NCI-H226 (cell line): ENCODE measurements at places on chromosomes 2 and 18.
A peak's percentile ranks its signal among the peaks of the same experiment; 100 is the strongest.

- DNase-seq = no peak
These were observed 472.8 kb upstream of the DDX18 start for GRCh38 chr2:117341690-117342089.

DNA sequence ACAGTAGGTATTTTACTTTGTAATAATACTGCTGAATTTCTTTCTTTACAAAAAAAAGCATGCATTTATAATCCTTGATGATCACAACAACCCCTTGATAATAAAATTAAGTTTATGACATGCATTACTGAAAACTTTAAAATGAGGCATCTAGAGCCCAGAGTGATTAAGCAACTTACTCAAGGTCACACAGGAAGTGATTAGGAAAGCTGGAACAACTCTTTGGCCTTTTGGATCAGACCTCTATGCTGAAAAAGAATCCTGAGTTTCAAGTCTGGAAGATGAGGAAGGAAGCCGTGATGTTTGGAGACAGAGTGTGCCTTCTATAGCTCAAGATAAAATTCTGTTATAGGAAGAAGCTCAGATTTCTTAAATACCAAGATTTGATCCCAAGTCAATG is 105.0 kb upstream of the ATP8B1 start:
- DNase-seq = no peak

DNA sequence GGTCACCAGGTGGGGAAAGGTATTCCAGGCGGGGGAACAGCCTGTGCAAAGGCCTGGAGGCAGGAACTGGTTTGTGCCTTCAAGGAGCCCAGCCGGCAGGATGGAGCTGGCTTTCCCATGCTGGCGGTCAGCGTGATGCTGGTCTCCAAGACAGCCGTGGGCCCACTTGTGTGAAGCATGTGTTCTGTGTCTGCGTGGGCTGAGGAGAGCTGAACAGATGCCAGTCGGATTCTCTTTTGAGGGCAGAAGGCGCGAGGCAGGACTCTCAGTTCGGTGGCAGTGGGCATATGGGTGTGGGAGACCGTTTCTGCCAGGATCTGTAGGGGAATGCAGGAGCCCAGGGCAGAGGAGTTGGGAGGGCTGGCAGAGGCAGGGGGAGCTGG is 191.6 kb downstream of the TWIST2 start:
- no peak for DNase-seq

GRCh38 chr2:175457895-175458448 is 276.5 kb upstream of the ATP5MC3 start:
- DNase-seq = no peak

- no peak for DNase-seq
These were observed 38.5 kb downstream of the MTERF4 start for GRCh38 chr2:241063587-241063986.

GRCh38 chr2:63425606-63426005 is 162.7 kb downstream of the WDPCP start:
- no peak for DNase-seq

DNA sequence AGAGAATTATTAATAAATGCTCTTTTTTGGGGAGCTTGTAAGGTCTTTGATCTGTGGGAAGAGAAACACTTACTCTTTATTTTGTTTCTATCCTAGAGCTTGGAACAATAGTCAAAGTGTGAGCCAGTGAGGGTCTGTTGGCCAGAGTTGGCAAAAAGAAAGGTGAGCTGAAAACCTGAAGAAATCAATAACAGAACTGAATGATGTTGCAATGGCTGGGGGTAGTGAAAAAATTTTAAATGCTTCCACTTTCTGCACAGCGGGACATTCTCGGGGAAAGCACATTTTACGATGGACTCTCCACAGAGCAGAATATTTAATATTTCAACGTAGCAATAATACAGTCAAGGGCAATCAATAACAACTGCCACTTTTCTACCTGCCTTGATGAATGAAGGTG is 78.9 kb downstream of the SKA1 start:
- DNase-seq = no peak

GRCh38 chr2:23132000-23132399 is 253.0 kb upstream of the KLHL29 start:
- no peak for DNase-seq

DNA sequence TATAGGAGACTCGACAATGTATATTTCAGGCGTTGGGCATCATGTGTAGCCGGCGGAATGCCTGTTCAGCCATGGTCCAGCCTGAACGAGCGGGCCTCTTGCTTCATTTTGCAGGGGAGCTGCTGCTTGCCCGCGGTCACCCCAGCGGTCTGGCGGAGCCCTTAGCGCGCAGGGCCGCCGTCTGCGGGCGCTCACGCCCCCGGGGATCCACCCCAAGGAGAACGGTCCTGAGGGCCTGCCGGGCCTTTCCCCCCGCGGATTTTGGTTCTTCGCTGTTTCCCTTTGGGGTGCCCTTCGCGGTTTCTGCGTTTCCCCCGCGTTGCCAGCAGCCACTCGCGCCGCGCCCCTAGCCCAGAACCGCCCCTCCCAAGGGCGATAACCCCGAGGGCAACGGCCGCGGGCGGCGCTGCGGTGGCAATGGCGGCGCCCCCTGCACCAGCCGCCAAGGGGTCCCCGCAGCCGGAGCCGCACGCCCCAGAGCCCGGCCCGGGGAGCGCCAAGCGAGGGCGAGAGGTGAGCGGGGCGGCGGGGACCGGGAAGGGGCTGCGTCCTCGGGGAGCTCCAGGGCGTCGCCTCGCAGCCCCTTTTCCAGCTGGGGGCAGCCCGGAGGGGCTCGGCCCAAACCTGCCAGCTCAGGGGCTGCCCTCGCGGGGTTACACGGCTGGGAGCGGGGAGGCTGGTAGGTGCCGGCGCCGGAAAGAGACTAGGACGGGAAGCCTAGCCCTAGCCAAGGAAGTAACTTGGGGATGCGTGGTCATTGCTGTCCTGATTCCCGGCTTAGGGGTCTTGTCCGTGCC is at the start of gene MFSD2B:
Gene MFSD2B (plus strand): TSS at position 406 of the 797 bp plus-strand sequence. CDS start 12 bp downstream, at position 418.
- no peak for DNase-seq

DNA sequence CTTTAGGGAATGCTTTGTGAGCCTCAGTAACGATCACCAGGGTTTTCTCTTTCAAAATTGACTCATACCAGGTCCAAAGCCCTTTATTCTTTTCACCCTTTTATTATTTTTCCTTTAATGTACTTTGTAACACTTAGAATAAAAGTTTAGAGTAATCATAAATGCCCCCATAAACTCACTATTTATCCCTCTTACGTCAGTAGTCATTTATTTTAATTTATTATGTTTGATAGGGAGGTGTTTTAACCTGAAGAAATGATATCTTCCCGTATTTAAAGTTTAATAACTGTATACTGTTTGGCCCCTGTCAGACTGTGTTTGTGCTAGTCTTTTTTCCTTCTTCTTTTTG is 1.1 kb downstream of the TWSG1 start:
- no peak for DNase-seq

DNA sequence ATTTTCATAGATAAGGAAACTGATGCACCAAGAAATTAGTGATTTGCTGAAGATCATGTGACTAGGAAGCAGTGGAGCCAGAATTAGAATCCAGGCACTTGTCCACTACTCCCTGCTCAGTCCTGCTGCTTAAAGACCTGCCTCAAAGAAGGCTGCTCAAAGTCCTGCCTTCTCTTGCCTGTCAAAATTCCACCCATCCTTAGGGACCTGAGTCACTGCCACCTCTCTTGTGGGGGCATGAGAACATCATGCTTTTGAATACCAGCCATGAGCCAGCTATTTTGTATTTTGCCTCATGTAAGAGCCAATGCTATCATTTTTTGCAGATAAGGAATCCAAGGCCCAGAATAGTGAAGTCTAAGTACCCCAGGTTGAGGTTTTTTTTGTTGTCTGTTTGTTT is 47.1 kb downstream of the DDX1 start:
- peak; percentile 54 for DNase-seq

DNA sequence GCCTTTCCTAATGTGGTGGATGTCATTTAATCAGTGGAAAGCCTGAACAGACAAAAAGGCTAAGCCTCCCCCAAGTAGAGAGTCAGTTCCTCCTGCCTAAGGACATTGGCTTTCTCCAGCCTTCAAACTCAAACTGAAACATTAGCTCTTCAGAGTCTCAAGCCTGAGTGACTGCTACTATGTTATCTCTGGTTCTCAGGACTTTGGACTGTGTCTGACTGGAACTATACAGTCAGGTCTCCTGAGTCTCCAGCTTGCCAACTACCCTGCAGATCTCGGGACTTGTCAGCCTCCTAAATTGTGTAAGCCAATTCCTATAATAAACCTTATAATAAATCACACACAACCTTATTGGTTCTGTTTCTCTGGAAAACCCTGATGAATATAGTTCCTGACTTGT is 12.6 kb downstream of the HYCC2 start:
- DNase-seq = no peak

DNA sequence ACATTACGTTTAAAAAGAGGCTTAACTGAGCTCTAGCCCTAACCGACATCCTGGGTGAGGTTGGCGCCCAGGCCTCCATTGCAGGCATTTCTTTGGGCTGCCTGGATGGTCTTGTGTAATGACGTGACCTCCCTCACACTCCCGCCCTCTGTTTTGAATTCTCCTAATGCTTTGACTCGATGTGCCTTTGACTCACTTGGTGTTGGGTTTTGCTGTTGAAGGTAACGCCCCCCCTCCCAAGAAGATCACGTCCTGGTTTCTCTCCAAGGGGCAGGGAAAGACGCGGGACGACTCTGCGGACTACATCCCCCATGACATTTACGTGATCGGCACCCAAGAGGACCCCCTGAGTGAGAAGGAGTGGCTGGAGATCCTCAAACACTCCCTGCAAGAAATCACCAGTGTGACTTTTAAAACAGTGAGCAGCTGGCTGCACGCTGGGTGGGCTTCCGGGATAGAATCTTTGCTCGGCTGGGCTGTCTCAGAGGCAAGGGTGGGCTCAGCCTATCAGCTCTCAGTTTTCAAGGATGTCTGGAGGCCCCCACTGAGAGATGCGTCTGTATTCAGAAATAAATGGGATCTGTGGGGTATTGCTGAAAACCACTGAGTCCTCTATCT is 87.9 kb upstream of the ATG16L1 start:
- no peak for DNase-seq

- no peak for DNase-seq
These were observed 73.1 kb upstream of the NXPH2 start for GRCh38 chr2:138853296-138853695.

- no peak for DNase-seq
These were observed 22.7 kb downstream of the IAH1 start for GRCh38 chr2:9497017-9497416.

DNA sequence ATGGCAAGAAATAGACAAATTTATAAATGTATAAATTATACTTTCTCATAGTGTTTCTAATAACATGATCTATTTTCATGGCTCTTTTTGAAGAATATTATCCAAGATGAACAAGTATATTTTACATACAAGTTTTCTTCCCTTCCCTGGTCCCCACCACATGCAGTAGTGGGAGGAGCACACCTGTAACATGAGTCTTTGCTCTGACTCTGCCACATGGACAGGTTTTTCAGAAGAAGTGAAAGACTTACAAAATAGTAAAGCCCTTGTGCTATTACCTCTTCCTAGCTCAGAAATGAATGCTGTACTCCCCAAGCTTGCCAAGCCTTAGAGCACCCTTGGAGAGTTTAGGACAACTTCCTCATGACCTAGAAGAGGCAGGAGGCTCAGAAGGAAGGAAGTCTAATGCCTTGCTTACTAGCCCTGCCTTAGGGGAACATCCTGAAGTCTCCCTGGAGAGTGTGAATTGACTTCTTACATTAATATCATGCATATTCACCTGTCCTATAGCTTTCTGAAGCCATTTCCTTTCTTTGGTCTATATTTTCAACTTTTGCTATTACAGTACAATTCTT is 18.4 kb downstream of the MXD1 start:
- DNase-seq = no peak
